Activated naive CD4-positive, alpha-beta T cell treated with anti-CD3 and anti-CD28 coated beads, Interleukin-2, amount 50 U/mL, for 16 hours (primary cell): ENCODE measurements at places on chromosomes 13 and 19.

GRCh38 chr19:18770663-18771327 is 20.3 kb downstream of the COMP start:
- no peak for DNase-seq

- DNase-seq, result no peak
Observed at GRCh38 chr13:29165840-29166239, 345.7 kb downstream of the MTUS2 start.

DNA sequence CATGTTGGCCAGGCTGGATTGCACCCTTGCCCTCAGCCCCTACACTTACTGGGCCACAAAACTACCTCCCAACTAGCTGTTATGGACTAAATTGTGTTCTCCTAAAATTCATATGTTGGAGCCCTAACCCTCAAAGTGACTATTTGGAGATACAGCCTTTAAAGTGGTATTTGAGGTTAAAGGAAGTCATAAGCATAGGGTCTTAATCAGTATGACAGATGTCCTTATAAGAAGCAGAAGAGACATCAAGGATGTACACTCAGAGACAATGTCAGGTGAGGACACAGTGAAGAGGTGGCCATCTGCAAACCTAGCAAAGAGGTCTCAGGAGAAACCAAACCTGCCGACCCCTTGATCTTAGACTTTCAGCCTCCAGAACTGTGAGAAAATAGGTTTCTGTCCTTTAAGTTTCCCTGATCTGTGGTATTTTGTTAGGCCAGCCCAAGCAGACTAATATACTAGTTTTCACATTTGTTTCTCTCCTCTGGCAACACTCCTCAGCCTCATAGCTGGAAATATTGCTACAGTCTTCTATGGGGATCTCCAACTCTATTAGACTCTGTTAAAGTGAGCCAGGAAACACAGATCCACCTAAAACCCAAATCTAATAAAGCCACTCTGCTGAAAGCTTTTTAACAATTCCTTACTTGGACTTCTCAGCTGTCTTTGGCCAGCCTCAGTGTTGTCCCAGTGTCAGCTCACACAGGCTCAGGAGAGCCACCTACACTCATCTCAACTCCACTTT is 256.5 kb downstream of the TBC1D4 start:
- no peak for DNase-seq

DNA sequence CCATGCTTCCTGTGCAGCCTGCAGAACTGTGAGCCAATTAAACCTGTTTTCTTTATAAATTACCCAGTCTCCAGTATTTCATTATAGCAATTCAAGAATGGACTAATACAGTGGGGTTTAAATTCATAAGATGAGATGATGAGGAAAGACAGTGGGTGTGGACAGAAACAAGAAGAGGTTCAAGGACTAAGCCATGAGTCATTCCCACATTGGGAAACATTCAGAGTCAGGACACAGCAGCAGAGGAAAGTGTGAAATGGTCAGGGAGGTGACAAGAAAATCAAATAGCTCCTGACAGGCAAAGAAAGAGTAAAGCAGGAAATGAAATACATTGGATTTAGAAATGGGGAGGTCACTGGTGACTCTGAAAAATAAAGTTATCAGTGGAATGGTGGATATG is 9.1 kb downstream of the ZNF841 start:
- no peak for DNase-seq
